Activated CD4-positive, alpha-beta memory T cell treated with anti-CD3 and anti-CD28 coated beads, Interleukin-2, amount 10 ng/mL, durations not matched to agents 7 days and 5 days (primary cell): ENCODE measurements at places on chromosomes 4 and X. TPM values are rescaled to one million over a fixed set of nuclear protein-coding genes. Genes with fewer than 3 reads are reported as not detected.

SHROOM2 gene
- not detected for total RNA-seq

CXCL3 gene
- total RNA-seq, result not detected

TLR3 gene
- total RNA-seq, result 2.2 TPM

PNCK gene
- 0.96 TPM for total RNA-seq

REELD1 gene
- total RNA-seq, result not detected

ERVMER34-1 gene
- not detected for total RNA-seq

MND1 gene
- total RNA-seq, result 21.7 TPM

VCX3A gene
- total RNA-seq, result not detected

XG gene
- total RNA-seq, result not detected

PRAF2 gene
- 23.9 TPM for total RNA-seq

UGT2B15 gene
- total RNA-seq, result not detected

CXorf65 gene
- 29.9 TPM for total RNA-seq

FRG2 gene
- total RNA-seq, result not detected

SPANXA1 gene
- not detected for total RNA-seq

PCYT1B gene
- 0.25 TPM for total RNA-seq

GSX2 gene
- total RNA-seq, result not detected

GLUD2 gene
- total RNA-seq, result 0.63 TPM

TRIM75 gene
- not detected for total RNA-seq

SYTL5 gene
- total RNA-seq, result not detected

PABPC1L2A gene
- total RNA-seq, result not detected

DCLK2 gene
- total RNA-seq, result 0.05 TPM

SOX3 gene
- not detected for total RNA-seq

ETDA gene
- total RNA-seq, result not detected

NLGN3 gene
- total RNA-seq, result 1.2 TPM

NEUROG2 gene
- not detected for total RNA-seq

MTMR8 gene
- 5.7 TPM for total RNA-seq

SPACA5 gene
- total RNA-seq, result not detected

MAGEA9B gene
- not detected for total RNA-seq

MAGIX gene
- total RNA-seq, result 2.0 TPM

UNC5C gene
- not detected for total RNA-seq

PASD1 gene
- not detected for total RNA-seq

FMR1 gene
- total RNA-seq, result 58.7 TPM

GAGE12F gene
- not detected for total RNA-seq

TRIM60 gene
- total RNA-seq, result not detected

GIMD1 gene
- not detected for total RNA-seq

CLTRN gene
- 0.18 TPM for total RNA-seq

HAND2 gene
- total RNA-seq, result not detected

SPANXN4 gene
- total RNA-seq, result not detected

FANCB gene
- 9.5 TPM for total RNA-seq

DCAF4L1 gene
- total RNA-seq, result 0.15 TPM

DACH2 gene
- not detected for total RNA-seq

DUSP21 gene
- not detected for total RNA-seq

DIPK2B gene
- not detected for total RNA-seq

ARL9 gene
- total RNA-seq, result not detected

PSMD10 gene
- 37.3 TPM for total RNA-seq

TCEAL7 gene
- total RNA-seq, result not detected
